ENCODE measurements at places on chromosomes 2 and 18.

- peak; percentile 92 for DNase-seq
Observed at GRCh38 chr2:230007931-230008707, 60.6 kb downstream of the SLC16A14 start.

DNA sequence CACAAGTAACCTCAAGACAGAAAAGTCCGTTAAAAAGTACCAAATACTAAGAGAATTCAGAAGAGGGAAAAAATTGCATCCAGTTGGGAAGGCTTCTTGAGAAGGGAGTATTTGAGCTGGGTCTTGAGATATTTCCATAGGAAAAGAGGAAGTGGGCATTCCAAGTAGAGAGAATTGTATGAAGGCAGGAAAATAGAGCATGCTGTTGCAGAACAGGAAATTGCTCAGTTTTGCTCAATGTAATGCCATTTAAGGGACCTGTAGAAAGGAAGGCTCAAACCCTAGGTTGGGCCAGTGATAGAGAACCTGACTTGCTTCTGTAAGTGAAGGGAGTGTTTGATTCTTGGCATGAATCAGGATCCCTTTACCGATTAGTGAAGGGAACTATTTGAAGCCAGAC lies 1.0 kb upstream of the ZC3H8 start:
- no peak for DNase-seq

- no peak for DNase-seq
Observed at GRCh38 chr2:74779587-74780135, 54.3 kb upstream of the HK2 start.

- DNase-seq: no peak
Observed at GRCh38 chr2:1968209-1968987, 224.1 kb upstream of the PXDN start.

DNA sequence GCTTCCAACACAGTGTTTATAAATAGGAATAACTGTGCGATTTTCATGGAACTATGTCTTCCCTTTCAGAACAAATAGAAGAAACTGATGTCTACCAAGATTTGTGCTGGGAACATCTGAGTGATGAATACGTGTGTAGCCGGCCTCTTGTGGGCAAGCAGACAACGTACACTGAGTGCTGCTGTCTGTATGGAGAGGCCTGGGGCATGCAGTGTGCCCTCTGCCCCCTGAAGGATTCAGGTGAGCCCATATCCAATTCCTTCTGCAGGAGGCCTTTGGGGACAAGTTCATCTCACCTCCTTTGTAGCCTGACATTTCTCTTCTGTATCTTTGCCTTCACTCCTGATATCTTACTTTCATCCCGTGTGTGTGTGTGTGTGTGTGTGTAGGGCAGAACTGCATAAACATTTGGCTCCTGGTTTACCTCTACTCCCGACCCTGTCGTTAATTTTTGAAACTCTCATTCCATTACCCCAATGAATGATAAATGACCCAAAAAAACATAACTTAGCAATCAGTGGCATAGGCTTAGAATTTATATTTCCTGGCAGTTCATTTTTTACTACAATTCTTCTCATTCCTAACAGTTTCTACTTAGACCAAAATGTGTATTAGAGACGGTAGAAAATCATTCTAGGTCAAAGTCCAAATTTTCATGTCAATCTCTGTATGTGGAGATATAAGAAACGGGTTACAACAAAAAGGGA lies 111.0 kb upstream of the RASGRP3 start:
- DNase-seq: no peak

- DNase-seq: no peak
Observed at GRCh38 chr2:576292-576691, 100.9 kb downstream of the TMEM18 start.

- no peak for DNase-seq
Observed at GRCh38 chr2:160474319-160474645, 19.3 kb downstream of the RBMS1 start.

DNA sequence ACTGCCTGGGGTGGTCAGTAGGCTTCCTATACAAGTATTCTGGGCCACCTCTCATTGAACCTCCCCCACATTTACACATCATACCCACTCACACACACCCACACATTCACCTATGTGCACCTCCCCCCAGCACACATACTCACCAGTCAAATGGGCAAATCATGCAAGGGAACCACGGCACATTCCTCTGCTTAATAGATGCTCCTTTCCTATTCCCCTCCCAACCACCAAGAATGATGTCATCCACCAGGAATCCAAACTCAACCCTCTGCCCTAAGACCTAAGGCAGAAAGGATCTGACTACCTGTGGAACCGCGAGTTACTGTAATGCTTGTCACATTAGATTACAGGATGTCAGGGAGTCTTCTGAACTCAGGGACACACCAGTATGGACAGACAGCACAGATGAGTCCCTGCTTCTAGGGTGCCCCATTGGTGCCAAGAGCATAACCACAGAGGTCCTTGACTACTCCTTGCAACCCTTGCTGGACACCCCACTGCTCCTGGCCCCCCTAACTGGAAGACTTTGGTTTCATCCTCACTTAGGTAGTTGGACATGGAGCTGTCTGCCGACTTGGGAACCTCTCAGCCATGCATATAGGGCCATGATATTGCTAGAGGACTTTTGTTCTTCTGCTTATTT lies 21.5 kb upstream of the CAB39 start:
- DNase-seq: no peak

DNA sequence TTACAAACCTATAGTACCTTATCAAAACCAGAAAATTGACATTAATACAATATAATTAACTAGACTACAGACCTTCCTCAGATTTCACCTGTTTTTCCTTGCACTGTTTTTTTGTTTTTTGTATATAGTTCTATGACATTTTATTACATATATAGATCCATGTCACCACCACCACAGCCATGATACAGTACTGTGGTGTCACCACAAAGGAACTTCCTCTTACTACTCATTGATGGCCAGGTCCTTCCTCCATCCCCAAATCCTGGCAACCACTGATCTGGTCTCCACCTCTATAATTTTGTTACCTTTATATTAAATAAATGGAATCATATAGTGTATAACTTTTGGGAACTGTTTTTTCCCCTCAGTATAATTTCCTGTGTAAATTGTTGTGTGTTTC lies 19.4 kb upstream of the ATP6V1B1 start:
- DNase-seq: no peak

- DNase-seq: no peak
Observed at GRCh38 chr2:197931661-197932312, 127.4 kb downstream of the PLCL1 start.

DNA sequence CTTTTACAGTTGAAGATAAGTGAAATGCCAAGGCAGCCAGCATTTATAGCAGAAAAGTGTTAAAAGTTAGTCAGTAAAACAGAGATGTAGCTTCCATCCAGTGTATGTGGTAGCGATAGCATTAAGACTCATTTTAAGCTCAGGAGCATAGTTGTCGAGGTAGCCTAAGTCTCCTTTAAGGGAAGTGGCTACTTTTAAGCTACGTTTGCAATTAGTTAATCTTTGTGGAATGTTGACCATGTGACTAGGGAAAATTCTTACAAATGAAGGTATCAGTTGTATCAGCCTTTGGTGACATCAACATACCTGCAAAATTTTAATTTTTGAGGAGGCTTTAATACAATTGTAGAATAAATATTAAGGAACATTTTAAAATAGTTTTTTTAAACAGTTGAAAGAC lies 61.9 kb downstream of the LHCGR start:
- no peak for DNase-seq

- DNase-seq: no peak
Observed at GRCh38 chr2:227597998-227598397, 695 bp upstream of the SCYGR2 start.

- no peak for DNase-seq
Observed at GRCh38 chr18:50944245-50944932, 23.5 kb upstream of the ELAC1 start.

DNA sequence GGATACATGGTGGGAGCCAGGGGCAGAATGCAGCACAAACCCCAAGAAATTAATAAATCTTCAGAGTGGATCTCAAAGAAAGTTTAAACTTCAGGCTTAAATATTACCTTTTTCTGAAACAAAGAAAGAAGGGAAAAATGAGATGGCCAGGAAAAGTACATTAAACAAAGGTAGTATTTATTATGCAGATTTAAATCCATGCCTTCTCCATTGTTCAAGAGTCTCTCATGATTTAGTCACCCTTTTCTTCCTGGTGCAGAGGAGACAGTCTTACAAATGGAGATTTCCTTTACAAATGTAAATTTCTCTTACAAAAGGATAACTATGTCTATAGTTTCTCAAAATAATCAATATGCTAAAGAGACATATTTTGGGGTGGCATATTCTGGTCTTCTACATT lies 33.4 kb upstream of the PPM1B start:
- no peak for DNase-seq

GRCh38 chr2:109222825-109223471 lies 93.9 kb downstream of the SH3RF3 start:
- no peak for DNase-seq

DNA sequence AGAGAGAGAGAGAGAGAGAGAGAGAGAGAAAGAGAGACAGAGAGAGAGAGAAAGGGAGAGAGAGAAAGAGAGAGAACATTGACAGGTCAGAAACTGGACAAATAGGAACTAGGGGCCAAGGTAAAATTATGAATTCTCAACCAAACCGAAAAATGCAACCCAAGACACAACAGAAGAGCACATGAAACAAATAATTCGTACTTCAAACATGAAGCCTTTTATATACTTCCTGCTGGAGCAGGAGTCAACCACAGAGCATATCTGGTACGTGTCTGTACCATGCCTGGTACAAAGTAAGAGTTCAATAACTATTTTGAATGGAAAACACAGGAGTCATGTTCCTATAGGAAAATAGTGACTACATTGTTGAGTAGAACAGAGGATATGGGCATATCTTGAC lies 6.5 kb upstream of the VPS54 start:
- DNase-seq: no peak

- DNase-seq: no peak
Observed at GRCh38 chr2:55459279-55459678, 39.6 kb upstream of the CCDC88A start.

- no peak for DNase-seq
Observed at GRCh38 chr2:166651991-166652390, 157.9 kb upstream of the SCN7A start.

DNA sequence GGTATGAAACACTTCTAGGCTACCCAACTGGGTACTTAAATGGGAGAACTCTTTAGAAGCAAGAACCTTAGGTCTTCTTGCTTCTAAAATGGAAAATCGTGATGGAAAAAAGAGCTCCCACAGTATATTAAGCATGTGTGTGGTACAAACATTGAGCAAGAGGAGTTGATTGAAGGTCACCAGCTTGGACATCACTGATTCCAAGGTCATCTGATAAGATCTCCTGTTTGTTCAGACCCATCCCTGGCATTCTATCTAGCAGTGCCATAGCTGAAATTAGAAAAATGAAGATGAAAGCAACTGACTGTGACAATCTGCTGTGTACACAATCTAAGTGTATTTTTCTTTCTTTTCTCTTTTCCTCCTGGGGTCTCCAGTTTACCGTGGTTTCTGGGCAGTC lies 35.7 kb downstream of the TMEM182 start:
- no peak for DNase-seq

DNA sequence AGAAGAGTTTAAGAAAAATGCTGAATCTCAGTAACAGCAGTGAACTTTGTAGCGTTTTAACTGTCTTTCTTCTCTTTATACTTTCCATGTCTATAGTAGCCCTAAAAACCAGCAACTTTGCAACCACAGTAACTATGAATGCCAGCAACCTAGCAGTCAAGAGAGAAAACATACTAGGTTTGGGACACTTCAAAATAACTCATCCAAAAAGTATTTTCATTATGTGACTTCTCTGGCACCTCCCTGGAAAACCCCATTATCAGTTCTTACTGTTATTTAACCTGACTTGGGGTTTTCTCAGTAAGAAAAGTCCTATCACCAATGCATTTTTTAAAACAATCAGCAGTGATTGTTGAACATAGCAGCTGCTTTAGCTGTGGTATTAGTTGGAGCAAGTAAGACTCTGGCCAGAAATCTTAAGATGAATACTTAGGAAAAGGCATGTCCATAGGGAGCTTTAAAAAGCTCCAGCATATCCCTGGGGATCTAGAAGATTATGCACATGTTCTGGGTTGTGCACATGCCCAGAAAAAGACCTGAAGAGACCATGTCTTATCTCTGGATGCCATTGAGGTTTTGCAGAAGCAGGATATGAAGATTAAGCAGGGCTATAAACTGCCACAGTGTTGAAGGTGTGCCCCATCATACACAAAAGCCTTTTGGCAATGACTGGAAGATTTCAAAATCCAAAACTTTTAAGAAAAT lies 411.3 kb downstream of the CMPK2 start:
- no peak for DNase-seq

- DNase-seq: no peak
Observed at GRCh38 chr2:215973954-215974699, 39.2 kb downstream of the MREG start.

GRCh38 chr2:217269701-217270484 lies 410.0 kb upstream of the TNP1 start:
- no peak for DNase-seq

GRCh38 chr18:12099160-12099559 lies 5.5 kb downstream of the ANKRD62 start:
- DNase-seq: no peak

DNA sequence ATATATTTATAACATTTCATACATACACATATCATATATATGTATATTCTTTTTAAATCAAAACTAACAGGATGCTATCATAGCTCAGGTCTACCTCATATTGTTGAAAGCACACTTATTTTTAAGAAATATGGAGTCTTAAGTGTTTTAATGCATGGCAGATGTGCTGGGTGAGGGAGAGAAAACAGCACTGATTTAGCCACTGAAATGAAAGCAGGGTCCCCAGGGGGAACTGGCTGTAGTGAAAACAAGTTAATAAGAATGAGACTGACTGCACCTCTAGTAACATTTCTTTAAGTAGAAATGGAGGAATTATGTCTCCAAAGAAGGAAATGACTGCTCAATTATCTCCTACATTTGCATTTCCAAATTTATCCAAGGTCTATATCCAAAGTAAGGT lies 857.8 kb downstream of the DCDC2C start:
- DNase-seq: no peak

GRCh38 chr2:120398051-120398995 lies 52.4 kb downstream of the INHBB start:
- DNase-seq: peak; percentile 2

GRCh38 chr2:205145888-205146287 lies 536.4 kb upstream of the NRP2 start:
- DNase-seq: no peak

DNA sequence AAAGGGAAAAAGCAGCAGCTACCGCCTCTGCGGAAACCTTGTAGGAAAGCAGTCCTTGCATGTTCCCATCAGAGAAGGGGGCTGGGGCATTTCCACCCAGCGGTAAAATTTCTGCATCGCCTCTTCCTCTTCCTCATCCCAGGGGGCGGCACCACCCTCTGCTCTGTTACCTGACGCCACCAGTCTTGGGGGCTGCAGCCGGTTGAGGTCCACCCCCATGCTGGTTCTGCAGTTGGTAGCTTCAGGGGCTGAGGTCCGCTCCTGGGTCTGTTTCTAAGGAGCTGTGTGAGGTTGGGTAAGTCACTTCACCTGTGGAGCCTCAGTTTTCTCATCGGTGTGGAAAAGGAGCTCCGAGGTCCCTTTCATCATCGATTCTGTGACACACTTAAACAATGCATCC lies 14.2 kb upstream of the AGAP1 start:
- no peak for DNase-seq
